ENCODE measurements at places on chromosomes 16 and 17. TPM values are rescaled to one million over a fixed set of nuclear protein-coding genes. Genes with fewer than 3 reads are reported as not detected.

GRCh38 chr16:1812732-1813163, 13.9 kb downstream of the HAGH start:
- peak; percentile 80 for DNase-seq

- DNase-seq, result no peak
Measured at GRCh38 chr16:5022521-5022920, 11.2 kb downstream of the NAGPA start.

- no peak for DNase-seq
Measured at GRCh38 chr16:25027781-25028180, 12.6 kb upstream of the ARHGAP17 start.

GRCh38 chr16:10847176-10847575, 28.6 kb upstream of the TVP23A start:
- no peak for DNase-seq

- no peak for DNase-seq
Measured at GRCh38 chr16:22284637-22285036, 12.6 kb upstream of the POLR3E start.

RNF43 gene
- 68.5 TPM for total RNA-seq

AXIN2 gene
- 63.3 TPM for total RNA-seq

DNA sequence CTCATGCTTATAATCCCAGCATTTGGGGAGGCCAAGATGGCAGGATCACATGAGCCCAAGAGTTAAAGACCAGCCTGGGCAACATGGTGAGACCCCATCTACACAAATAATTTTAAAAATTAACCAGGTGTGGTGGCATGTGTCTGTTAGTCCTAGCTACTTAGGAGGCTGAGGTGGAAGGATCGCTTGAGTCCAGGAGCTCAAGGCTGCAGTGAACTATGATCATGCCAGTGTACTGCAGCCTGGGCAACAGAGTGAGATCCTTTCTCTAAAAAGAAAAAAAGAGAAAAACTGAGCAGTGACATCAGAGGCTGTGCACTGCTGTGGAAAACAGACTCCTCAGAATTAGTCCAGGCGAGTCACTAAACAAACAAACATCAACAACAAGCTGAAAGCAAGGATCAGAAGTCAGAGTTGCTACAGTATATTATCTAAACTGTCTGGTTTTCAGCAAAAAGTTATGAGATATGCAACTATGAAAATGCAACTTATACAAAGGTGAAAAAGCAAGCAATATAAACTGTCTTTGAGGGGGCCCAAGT, 39.3 kb downstream of the CBFB start:
- no peak for DNase-seq

PABPN1L gene
- total RNA-seq, result not detected

ASGR2 gene
- 0.96 TPM for total RNA-seq

CD79B gene
- total RNA-seq, result 0.70 TPM

SALL1 gene
- 1.7 TPM for total RNA-seq

CYB5B gene
- 187 TPM for total RNA-seq

GRCh38 chr16:27784351-27785306, 234.7 kb downstream of the KATNIP start:
- DNase-seq, result no peak

HAS3 gene
- total RNA-seq, result 19.4 TPM

- no peak for DNase-seq
Measured at GRCh38 chr16:77540646-77541045, 105.8 kb upstream of the ADAMTS18 start.

ZDHHC1 gene
- total RNA-seq, result 9.2 TPM

DNA sequence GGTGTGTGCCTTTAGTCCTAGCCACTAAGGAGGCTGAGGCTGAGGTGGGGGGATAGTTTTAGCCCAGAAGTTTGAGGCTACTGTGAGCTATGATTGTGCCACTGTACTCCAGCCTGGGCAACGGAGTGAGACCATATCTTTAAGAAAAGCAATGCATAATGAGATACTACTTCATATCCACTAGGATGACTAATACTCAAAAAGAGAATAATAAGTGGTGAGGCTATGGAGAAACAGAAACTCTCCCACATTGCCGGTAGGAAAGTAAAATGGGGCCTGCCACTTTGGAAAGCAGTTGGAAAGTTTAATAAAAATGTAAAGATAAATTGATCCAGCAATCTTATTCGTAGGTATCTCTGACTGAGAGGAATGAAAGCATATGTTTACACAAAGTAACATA, 4.6 kb upstream of the NPIPB2 start:
- no peak for DNase-seq

ASB16 gene
- 0.29 TPM for total RNA-seq

DNA sequence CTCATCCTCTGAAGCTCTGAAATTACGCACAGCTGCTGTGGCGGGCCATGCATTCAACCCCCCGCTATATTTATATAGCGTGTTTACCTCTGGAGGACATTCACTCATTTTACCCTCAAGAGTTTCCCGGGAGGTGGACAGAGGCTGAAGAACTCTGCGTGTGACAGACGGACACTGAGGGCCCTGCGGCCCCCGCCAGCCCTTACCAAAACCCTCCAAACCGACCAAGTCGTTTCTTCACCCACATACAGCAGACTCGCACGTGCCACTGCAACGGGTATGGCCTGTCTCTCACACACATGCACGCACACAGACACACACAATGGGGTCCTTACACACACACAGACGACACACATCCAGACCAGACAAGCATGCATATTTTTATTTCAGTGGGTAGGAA, 216.4 kb upstream of the FOXF1 start:
- DNase-seq, result no peak

- no peak for DNase-seq
Measured at GRCh38 chr16:81316176-81316496, 1.4 kb downstream of the GAN start.

DNA sequence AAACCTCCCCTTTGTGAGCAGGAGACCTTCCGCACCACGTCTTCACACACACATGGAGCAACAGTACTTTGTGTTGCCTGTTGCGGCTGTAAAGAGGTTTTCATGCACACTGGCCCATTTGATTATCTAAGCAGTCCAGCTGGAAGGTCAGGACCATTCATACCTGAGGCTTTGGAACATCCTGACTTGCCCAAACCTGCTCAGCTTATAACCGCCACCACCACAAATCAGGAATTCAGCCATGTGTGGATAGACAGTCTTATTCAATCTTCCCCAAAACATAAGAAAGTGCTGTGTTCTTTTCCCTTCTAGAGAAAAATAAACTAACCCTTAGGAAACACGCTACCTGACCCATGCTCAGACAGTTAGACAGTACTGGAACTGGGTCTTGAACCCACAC, 81.6 kb upstream of the XYLT1 start:
- DNase-seq, result no peak

DNA sequence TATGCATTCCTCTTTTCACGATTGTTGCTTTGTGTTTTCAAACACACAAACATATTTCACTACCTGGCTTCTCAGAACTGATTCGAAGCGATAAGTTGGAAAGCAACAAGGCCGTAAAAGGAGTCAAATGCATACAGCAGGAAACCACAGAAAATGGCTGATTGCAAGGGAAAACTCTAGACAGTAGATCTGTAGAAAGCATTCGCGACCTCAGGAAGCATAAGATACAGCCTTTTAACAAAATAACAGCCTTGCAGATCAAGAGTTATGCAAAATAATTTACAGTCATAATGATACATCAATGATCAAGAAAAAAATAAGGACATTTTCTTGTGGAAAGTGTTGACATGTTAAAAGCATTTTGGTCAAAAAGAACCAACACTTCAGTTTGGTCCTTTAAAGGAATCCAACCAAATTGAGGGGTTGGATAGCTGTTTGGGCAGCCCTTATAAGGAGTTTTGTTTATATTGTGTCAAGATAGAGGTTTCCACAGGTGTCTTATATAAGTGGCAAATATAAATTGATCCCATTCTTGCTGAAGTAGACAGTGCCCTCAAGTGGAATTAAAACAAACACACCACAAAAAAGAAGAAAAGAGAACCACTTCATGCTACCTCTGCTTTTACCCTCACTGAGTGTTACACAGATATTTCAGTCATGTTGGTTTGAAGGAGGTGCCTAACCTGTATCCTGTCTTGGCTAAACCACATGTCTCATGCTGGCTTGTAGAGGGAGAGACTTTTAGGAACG, 5.5 kb downstream of the CYLD start:
- DNase-seq, result no peak

DPEP3 gene
- not detected for total RNA-seq

- DNase-seq, result no peak
Measured at GRCh38 chr17:63035271-63035670, 69.2 kb downstream of the TANC2 start.

GRCh38 chr16:535446-536405, 8.2 kb downstream of the CAPN15 start:
- peak; percentile 89 for DNase-seq

- DNase-seq, result peak; percentile 15
Measured at GRCh38 chr16:27321013-27321915, 7.5 kb downstream of the IL4R start.

SMIM36 gene
- total RNA-seq, result not detected

CNGB1 gene
- total RNA-seq, result 0.14 TPM

DNA sequence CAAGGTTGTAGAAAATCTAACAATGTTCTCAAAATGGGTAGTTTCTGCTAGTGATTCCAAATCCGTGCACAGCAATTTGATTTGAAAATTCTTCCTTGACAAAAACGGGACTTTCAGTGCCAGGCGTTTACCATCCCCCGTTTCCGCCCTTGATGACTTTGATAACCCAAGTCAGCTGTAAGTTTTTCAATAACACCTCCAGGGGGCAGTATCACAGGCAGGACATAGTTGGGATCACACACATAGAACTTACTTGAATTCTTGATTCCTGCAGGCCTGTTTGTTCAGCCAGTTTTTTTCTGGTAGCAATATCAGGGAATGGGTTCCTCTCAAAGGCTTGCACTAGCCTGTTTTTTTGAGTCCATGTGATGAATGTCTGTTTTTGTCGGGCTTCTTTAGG, 5.6 kb downstream of the DUXB start:
- peak; percentile 7 for DNase-seq

DNA sequence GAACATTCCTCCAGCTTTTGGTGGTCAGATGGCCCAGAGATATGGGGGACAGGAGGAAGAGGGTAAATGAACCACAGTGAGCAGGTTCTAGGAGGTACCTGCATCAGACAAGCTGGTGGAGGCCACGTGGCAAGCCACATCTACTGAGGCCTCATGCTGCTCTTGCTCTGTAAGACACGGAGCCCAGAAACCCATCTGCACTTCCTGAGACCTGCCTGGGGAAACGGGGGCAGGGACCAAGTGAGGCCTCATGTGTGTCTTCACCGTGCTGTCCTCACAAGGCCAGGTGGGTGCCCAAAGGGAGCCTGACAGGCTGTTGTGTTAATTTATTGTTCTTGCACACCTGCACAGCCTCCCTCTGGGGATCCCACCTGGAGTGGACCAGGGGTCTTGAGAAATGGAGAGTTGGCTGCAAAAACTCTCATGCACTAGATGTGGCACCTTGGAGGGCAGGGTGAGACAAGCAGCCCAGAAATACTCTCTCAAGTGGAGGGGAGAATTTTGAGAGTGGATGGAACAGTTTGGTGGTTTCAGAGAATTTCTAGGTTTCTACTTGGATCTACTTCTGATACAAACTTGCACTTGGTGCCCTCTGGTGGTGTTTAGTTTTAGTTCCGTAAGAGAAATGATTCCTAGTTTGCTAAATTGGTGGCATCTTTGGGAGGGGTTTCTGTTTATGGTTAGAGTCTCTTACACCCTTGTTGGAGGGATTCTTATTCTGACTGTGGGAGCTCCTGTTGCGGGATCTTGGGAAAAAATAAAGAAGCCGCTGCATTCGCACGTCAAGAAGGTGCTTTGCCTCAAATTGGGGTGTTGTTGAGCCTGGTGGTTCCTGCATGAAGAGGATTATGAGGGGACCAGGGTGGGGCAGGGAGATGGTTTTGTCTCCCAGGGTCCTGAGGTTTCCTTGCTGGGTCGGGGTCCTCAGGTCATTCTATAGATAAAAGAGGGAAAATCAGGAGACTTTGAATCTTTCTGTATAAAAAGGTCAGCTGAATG, 47.5 kb downstream of the SLC6A2 start:
- no peak for DNase-seq

GRCh38 chr17:49832840-49833599, 14.8 kb downstream of the TAC4 start:
- no peak for DNase-seq

DNA sequence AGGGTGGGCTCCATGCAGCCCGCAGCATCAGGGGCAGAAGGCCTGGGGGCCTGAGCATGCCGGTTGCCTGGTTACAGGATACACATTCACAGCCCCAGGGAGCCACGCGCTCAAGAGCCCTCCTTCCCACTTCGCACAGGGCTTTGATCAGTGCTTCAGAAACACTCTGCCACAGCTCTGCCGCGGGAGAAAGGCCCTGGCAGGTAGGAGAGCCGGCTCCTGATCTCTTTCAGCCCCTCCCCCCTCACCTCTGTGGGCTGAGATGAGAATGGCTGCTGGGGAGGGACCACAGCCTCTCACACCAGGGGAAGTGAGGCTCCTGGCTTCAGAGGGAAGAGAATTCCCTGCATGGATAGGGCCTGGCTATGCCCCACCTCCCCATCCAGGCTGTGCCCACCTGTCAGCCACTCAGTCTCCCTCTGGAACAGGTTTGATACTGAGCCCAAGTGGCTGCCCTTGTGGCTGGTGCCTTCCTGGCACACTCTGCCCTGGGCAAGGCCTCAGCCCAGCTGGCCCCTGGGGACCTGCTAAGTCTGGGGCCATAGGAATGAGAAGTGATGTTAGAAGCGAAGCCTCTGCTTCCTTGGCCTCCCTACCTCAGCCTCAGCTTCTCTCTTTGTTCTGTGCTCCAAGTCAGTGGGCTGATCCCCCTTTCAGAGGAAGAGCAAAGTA, 8.6 kb downstream of the DOK4 start:
- DNase-seq, result no peak

DNA sequence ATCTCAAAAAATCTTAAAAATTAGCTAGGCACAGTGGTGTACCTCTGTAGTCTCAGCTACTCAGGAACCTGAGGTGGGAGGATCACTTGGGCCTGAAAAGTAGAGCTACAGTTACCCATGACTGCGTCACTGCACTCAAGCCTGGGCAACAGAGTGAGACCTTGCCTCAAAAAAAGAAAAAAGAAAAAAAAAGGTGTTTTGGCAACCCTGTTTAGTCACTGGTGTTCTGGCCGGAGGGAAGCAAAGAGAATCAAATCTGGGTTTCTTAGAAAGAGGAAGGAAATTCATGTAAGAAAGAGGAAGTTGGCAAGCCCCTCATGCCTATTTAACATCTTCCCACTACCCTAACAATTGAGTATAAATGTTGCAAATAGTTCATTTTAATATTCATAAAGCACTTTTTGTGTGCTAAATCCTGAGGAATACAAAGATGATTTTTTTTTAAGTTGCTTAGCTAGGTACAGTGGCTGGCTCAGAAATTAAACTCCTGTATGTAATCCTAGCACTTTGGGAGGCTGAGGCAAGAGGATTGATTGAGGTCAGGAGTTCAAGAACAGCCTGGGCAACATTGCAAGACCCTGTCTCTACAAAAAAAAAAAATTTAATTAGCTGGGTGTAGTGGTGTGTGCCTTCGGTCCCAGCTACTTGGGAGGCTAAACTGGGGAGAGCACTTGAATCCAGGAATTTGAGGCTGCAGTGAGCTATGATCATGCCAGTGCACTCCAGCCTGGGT, 6.5 kb upstream of the USP32 start:
- no peak for DNase-seq
